ENCODE measurements at places on chromosomes 12 and 14.

- H3K27me3 ChIP-seq, result peaks cover 2% of the 10 kb centered on the region
- DNase-seq, result no peak
- H3K27ac ChIP-seq, result no peak overlapping the region
- H3K4me1 ChIP-seq, result peaks cover 29% of the 10 kb centered on the region
- H3K36me3 ChIP-seq, result no peaks in the 10 kb centered on the region
Measured at GRCh38 chr12:1920436-1920835, 2.0 kb upstream of the CACNA2D4 start.

DNA sequence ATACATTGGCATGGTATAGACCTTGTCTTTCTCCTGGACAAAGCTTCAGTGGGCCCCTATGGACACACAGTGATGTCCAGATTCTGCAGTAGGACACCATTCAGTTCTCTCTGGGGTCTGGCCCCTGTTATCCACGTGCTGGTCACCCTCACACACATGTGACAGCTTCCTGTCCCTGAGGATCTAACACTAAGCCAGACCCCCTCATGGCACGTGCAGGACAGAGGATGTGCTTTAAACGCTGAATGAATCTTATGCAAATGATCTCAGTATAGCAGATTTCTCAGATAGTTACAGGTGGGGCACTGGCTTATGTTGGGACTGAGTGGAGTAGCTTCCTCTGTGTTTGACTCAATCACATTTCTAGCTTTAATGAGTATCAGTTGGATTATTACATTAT, 33.7 kb downstream of the SLC24A4 start:
- DNase-seq, result no peak
- H3K27ac ChIP-seq, result no peak overlapping the region
- H3K4me3 ChIP-seq, result no peak overlapping the region
- no peaks in the 10 kb centered on the region for H3K27me3 ChIP-seq
- H3K4me1 ChIP-seq, result no peaks in the 10 kb centered on the region

DNA sequence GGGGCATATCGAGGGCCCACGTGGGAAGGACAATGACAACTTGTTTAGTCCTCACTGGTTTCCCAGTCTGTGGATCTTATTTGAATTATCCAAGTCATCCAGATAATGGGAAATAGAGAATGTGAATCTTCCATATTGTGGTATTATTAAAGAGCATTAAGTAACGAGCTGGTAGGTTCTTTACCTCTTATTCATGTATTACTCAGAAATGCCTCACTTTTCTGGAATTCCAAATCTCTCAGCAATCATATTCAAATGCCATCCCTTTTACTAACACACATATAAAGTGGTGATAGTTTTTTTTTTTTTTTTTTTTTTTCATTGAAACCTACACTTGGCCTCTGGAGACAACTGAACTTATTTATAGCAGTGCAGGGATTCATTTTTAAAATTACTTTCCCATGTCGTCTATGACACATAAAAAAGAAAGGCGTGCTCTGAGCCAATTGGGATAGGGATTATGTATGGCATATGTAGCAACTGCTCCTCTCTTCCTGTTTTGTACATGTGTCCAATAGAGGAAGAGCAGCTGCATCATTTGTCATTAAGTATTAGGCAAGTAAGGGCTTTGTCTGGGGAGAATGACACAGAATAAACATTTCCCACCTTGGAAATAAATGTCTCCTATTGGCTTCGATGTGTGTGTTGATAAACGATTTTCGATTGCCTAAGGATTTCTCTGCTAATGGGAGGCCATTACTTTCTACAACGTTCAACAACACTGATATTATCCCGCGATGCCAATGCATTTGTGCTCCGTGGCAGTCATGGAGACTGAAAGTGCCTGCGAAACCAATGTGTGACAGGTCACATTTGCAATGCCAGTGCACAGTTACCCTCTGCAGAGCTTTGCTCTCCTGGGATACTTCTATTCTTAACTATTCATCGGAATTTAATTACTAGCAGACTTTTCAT, 78.6 kb upstream of the IFNG-AS1 start:
- peak; percentile 63 for DNase-seq
- H3K4me3 ChIP-seq, result no peak overlapping the region
- H3K4me1 ChIP-seq, result no peaks in the 10 kb centered on the region

- H3K27me3 ChIP-seq, result no peaks in the 10 kb centered on the region
- no peak overlapping the region for H3K27ac ChIP-seq
- DNase-seq, result no peak
- no peak overlapping the region for H3K4me3 ChIP-seq
- no peaks in the 10 kb centered on the region for H3K4me1 ChIP-seq
Measured at GRCh38 chr12:84891106-84891838, 21.3 kb downstream of the SLC6A15 start.

DNA sequence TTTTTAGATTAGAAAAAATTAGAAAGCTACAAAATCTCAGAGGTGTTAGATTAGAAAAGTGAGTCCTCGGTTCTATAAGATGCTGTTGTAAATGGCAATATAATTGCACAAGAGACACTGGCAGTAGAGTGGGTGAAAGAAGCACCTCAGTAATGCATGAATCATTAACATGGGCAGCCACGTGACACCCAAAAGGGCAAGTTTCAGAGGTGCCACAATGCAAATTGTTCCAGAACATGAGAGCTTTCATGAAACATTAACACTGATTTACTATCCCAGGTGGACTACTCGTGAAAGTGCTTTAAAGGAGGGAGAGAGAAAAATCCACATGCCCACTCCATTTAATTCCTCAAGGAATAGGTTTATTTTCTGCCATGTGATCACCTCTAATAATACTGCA, 108.4 kb downstream of the PTPRR start:
- DNase-seq, result no peak
- no peak overlapping the region for H3K27ac ChIP-seq
- no peaks in the 10 kb centered on the region for H3K27me3 ChIP-seq
- no peaks in the 10 kb centered on the region for H3K4me1 ChIP-seq

- no peaks in the 10 kb centered on the region for H3K36me3 ChIP-seq
- no peaks in the 10 kb centered on the region for H3K27me3 ChIP-seq
- H3K4me3 ChIP-seq, result no peak overlapping the region
- no peaks in the 10 kb centered on the region for H3K4me1 ChIP-seq
- DNase-seq, result no peak
Measured at GRCh38 chr14:65360144-65360784, 52.3 kb upstream of the FUT8 start.

Data from spinal cord (tissue), 10 donors.